ENCODE measurements at places on chromosomes 3 and 15. TPM values are rescaled to one million over a fixed set of nuclear protein-coding genes. Genes with fewer than 3 reads are reported as not detected.

The TRPC1 gene
- total RNA-seq, result 29.0 TPM

The LINS1 gene
- 4.2 TPM for total RNA-seq

The DUOXA2 gene
- total RNA-seq, result not detected

The CCDC9B gene
- 38.0 TPM for total RNA-seq
